Left renal cortex interstitium (tissue), 4 donors: ENCODE measurements at places on chromosomes 5 and 9. TPM values are rescaled to one million over a fixed set of nuclear protein-coding genes. Genes with fewer than 3 reads are reported as not detected.

The PCDHB16 gene
- polyA plus RNA-seq = 8.8 TPM

DNA sequence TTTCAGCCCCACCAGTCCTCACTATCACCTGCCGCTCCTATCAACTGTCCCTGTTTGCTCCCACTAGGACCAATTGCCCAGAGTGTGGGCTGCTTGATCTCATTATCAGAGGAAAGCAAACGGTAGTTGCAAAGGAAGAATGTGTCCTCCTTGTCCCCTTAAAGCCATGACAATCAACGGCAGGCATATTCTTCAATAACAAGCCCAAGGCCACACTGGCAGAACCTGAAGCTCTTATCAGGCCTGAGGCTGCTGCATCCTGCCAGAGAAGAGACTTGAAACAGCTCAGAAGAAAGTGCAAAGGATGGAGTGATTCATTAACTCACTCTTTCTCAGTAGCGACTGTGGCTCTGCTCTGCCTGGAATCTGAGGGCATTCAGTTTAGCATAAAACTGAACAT is 39.2 kb upstream of the MAN2A1 start:
- DNase-seq = no peak

The SOHLH1 gene
- not detected for polyA plus RNA-seq

The NMUR2 gene
- polyA plus RNA-seq = 0.08 TPM

DNA sequence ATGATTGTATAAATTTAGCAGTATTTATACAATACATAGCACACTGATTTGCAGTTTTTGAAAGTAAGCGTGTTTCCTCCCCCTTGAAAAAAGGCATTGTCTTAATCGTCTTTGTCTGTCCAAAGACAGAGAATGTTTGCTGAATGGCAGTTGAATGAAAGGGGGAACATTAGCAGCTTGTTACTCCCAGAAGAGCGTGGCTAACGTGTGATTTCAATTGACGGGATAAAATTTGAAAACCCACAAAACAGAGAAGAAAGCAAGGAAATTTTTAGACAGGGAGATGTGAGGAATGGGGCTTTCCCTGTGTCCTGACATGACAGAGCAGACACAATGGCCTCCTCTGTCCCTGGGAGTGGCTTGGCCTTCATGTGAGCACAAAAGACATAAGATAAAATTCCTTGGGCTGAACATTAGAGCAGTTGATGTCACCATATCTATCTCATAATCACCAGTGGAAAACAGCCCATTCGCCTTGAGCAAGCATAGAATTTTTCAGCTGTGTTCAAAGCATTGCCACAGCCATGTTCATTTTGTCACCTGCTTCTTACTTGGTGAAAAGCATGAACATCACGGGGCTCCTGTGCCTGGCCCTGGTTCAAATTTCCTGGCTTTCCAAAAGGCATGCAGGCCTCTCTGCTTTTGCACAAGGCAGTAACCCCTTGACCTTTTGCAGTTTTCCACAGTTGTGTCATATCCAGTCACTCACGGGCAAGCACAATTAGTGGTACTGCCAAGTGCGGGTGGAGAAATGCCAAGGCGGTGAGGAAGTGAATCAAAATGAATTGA is 126.9 kb downstream of the TLE1 start:
- no peak for DNase-seq

DNA sequence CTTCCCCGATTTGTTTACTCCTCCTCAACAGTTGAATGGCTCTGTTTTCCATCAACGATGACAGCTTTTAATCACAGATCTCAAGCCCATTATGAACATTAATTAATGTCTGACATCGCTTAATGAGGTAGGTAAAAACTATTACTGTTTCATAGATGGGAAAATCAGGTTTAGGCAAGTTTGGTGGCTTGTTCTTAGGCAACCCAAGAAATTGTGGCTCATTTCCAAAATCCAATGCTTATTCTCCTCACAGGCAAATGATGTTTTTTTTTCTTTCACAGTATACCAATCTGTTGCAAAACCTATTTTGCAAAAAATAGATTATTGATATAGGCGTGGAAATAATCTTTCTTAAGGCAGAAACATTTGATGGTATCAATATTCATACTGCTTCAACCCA is 70.8 kb upstream of the CHD1 start:
- no peak for DNase-seq

GRCh38 chr5:9269014-9269413 is 276.9 kb downstream of the SEMA5A start:
- DNase-seq = no peak

The MRPL50 gene
- polyA plus RNA-seq = 29.2 TPM

DNA sequence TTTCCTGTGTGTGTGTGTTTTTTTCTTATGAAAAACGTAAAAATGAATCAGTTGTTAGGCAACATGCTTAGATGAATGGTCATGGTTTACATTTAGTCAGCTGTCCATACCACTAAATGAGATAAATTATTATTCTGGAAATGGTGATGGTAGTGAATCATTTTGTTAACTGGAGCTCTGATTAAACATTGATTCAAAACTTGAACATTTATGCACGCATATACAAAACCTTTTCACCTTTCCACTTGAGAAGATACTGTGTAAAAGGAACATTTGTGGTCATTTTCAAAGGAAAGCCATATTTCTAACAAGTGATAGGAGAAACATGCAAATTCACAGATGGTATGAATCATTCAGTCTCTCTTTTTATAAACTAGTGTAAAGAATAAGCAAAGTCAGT is 162.0 kb downstream of the SLC25A46 start:
- no peak for DNase-seq

GRCh38 chr5:124524552-124525232 is 221.7 kb downstream of the ZNF608 start:
- no peak for DNase-seq

The CCNI2 gene
- 4.1 TPM for polyA plus RNA-seq

The SEMA4D gene
- polyA plus RNA-seq = 48.9 TPM

The DRD1 gene
- polyA plus RNA-seq = not detected

DNA sequence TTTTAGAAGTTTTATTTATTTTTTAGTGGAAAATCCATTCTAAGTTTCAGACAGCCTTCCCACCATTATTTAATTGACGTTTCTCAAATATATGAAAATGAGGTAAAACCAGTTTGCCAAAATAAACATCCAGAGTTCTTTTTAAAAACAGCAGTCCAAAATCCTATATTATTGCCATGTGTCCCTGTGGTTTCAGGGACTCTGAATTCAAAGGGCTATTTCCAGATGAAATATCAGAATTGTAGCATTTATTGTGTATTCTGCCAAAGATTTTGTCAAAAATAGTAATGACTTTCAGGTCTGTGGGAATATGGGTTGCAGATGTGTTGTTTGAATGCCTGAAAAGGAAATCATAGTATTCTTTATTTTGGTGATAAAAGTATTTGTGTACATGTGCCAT is 41.6 kb downstream of the XRCC4 start:
- DNase-seq = no peak

DNA sequence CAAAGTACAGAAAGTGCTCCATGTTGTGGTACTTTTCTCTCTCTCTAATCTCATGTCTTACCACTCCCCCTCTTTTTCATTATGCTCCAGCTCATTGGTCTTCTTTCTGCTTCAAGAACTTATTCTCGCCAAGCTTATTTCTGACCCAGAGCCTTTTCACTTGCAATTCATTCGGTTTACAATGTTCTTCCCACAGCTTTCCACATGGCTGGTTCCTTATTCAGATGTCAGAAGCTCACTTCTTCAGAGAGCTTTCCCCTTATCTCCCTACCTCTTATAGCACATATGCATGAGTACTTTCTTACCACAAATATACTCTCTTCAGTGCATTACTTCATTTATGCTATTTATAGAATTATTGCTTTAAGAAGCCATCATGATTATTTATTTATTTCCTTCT is 338.8 kb upstream of the ATP10B start:
- no peak for DNase-seq

DNA sequence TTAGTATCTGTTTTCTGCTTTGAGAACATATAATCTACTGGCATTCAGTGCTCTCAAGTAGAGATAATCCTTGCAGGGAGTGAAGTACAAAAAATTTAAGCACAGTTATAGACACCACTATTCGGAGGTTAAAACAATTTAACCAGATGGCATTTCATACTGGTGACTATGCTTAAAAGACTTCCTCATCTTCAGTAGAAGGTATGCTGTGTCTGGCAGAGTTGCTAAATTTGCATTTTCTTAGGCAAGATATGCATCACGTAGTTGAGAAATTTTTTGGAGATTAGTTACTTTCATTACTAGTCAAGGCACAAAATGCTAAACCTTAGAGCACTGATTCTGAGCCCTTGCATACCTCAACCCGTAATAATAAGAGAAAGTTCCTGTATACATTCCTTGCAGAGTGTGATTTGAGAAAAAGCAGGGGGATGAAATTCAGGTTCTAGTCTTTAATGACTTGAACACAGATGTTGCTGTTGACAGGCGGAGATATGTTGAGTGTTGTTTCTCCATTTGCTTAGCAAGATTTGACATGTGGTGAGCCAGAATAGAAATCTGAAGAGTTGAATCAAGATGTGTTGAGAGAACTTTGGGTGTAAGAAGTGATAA is 70.8 kb upstream of the STARD4 start:
- DNase-seq = no peak

The ADAMTS2 gene
- 11.5 TPM for polyA plus RNA-seq

DNA sequence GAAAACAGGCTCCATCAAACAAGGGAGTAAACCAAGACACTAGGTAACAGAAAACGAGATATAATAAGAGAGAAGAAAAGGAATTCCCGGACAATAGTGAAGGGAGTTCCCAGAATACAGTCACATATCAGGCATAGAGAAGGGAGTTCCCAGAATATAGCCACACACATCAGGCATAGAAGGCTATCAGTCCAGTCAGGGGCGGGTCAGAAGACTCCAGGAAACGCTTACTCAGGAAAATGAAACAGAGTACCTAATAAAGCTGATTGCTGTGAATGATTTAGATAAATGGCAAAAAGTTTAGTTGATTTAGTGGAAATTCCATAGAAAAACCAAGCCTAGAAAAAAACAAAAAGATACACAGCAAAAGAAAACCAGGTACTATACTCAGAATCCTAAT is 4.9 kb downstream of the TOMM5 start:
- no peak for DNase-seq
